ENCODE measurements at places on chromosomes 2 and 18. TPM values are rescaled to one million over a fixed set of nuclear protein-coding genes. Genes with fewer than 3 reads are reported as not detected.

Gene CIDEA
- polyA plus RNA-seq: not detected

Gene TCF23
- 0.50 TPM for polyA plus RNA-seq

Gene LHCGR
- 0.64 TPM for polyA plus RNA-seq

Gene LYG1
- polyA plus RNA-seq: 4.2 TPM

Gene NEU2
- polyA plus RNA-seq: not detected

Gene TLX2
- 0.13 TPM for polyA plus RNA-seq

Gene SNTG2
- polyA plus RNA-seq: 3.7 TPM

Gene NAT8
- 29.7 TPM for polyA plus RNA-seq

Gene GKN2
- polyA plus RNA-seq: not detected

Gene DOCK10
- polyA plus RNA-seq: 10.6 TPM

Gene PAX3
- not detected for polyA plus RNA-seq

Gene SP100
- polyA plus RNA-seq: 24.0 TPM

Gene HOXD3
- 28.9 TPM for polyA plus RNA-seq

Gene RAMP1
- polyA plus RNA-seq: 5.0 TPM

Gene NEURL3
- polyA plus RNA-seq: 8.2 TPM

Gene LRATD1
- 19.3 TPM for polyA plus RNA-seq

Gene SKOR2
- polyA plus RNA-seq: not detected

Gene BUB1
- polyA plus RNA-seq: 23.5 TPM

Gene OXER1
- 9.8 TPM for polyA plus RNA-seq

Gene CHRND
- 0.71 TPM for polyA plus RNA-seq

Gene RBBP8
- 52.7 TPM for polyA plus RNA-seq

Gene ZNF892
- polyA plus RNA-seq: 6.8 TPM
